Stimulated activated CD4-positive, alpha-beta T cell treated with anti-CD3 and anti-CD28 coated beads, Interleukin-4, amount 100 ng/mL, for 4 hours (primary cell): ENCODE measurements at places on chromosomes 5 and 9.

- DNase-seq: no peak
Measured at GRCh38 chr5:167296661-167297060, 994.8 kb upstream of the WWC1 start.

- DNase-seq: no peak
Measured at GRCh38 chr5:84130006-84130580, 254.6 kb downstream of the EDIL3 start.

DNA sequence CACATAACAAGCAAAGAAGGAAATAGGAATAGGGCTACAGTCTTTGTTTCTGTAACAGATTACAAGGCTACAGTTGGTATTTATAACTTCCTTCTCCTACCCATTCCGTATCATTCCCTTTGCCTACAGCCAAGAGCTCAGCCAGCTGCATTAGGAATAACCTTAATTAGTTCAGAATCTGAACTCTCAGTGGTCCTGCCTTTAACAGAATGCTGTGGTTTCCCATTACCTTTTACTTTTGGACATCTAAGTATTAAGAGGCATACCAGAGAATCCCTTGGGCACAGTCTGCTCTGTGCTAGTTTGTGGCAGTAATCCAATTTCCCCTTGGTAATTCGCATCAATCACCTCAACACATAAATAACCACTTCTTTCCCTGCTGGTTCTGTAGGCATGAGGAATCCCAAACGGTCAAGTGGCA, 44.2 kb downstream of the PKD2L2 start:
- DNase-seq: no peak

GRCh38 chr9:104144336-104144735, 50.2 kb downstream of the SMC2 start:
- DNase-seq: no peak

GRCh38 chr9:134962973-134963364, 45.3 kb upstream of the FCN1 start:
- no peak for DNase-seq
